ENCODE measurements at places on chromosomes 16 and 17.

DNA sequence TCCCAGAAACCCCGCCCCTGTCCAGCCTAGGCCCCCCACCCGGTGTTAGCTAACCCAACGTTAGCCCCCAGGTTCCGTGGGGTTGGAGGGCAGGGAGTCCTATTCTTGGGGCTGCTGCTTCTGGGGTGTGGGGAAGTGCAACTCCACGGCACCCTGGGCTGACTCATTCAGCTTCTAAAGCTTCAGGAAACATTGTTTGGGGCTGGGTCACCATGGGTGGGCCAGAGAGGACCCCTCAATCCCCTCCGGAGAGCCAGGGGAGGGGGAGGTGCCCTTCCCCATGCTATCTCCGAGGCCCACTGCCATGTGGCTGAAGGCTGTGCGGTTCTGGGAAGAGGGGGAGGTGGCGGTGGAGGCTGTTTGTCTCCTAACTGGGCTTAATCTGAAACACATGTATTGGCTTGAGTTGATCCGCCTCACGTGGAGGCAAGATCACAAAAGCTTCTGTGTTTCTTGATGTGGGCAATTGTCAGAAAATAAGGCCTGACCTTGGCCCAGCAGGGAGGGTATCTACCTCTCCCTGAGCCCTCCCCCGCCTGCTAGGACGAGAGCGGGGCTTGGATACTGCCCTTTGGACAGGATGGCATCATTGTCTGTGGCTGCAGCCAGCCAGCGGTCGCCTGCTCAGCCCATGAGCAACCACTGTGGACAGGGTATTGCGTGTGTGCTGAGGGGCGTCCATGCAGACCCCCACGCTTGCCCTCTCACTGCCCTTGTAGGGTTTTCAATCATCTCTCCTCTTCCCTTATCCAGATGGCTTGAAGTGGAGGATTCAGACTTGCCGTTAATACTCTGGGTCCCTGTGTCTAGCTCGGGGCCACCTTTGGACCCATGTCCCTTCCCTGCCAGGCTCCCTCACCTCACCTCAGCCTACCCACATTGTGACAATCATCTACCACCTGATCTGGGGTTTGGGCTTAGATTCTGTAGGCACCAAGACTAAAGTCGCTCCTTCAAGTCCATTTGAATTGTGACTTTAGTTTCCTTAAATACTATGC lies 1.3 kb downstream of the SERPINF1 start:
- peak; percentile 16 for DNase-seq

GRCh38 chr16:71436473-71436872 lies 5.4 kb downstream of the TLE7 start:
- no peak for DNase-seq

- DNase-seq = no peak
Observed at GRCh38 chr16:11315510-11315909, 29.7 kb upstream of the RMI2 start.

DNA sequence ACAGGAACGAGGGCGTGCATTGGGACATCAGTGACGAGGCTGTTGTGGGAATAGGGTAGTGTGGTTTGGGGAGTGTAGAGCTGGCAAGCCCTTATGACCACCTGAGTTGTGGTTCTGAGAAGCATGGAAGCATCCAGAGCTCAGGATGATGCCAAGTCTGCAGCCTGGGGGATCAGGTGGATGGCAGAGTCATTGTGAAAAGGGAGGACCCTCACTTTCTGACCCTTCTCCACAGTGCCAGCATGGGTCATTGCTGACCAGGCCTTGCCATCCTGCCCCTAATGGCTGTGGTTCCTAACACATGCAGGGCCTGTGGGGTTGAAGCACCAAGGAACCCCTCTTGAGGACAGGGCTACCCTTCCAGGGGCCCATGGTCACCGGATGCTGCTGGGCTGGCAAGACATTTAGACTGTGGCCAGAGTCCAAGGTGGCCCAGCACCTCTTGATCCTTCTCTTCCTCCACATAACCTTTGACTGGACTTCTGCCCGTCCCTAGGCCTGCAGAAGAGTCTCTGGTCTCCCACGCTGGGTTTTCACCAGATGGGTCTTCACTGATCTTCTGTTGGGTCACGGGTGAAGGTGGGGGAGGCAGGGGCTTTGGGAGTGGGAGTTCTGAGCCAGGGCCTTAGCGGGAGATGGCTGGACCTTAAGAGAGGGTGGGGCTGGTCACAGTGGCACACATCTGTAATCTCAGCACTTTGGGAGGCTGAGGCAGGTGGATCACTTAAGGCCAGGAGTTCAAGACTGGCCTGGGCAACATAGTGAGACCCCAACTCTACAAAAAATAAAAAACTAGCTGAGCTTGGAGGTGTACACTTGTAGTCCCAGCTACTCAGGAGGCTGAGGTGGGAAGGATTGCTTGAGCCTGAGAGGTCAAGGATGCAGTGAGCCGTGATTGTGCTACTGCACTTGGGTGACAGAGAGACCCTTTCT lies 2.0 kb upstream of the PLA2G15 start:
- DNase-seq = no peak

GRCh38 chr16:1300664-1301476 lies 8.6 kb upstream of the UBE2I start:
- peak; percentile 87 for DNase-seq

DNA sequence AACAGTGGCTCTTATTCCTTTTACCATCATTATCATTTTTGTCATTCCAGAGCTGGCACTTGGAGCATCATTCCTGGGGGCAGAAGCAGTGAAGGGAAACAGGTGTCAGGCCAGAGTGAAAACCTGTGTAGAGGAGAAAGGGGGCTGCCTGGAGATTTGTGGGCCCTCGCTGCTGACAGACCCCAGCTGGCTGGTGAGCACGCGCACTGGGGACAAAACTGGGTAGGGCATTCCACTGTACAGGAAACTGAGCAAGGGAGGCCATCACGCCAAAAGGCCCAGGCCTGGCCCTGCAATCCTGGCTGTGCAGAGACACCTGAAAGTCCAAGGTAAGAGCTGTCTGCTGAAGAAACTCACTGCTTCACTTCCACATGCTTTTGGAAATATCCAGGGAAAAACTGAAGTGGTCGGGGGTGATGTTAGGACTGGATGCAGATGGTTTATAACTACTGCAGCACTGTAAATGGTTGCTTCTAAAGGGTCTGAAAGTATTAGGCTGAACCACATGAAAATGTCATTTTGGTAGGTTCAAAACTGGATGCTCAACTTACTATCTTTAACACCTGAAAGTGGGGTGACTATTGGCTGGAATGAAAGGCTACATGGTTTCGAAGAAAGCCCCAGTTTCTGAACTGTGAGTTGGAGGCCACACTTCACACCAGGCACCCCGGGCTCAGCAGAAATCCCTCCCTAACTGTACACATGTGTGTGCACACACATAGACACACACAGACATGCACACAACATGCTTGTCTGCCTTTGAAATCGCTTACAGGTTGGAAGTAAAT lies 225.0 kb downstream of the C16orf78 start:
- DNase-seq = no peak

DNA sequence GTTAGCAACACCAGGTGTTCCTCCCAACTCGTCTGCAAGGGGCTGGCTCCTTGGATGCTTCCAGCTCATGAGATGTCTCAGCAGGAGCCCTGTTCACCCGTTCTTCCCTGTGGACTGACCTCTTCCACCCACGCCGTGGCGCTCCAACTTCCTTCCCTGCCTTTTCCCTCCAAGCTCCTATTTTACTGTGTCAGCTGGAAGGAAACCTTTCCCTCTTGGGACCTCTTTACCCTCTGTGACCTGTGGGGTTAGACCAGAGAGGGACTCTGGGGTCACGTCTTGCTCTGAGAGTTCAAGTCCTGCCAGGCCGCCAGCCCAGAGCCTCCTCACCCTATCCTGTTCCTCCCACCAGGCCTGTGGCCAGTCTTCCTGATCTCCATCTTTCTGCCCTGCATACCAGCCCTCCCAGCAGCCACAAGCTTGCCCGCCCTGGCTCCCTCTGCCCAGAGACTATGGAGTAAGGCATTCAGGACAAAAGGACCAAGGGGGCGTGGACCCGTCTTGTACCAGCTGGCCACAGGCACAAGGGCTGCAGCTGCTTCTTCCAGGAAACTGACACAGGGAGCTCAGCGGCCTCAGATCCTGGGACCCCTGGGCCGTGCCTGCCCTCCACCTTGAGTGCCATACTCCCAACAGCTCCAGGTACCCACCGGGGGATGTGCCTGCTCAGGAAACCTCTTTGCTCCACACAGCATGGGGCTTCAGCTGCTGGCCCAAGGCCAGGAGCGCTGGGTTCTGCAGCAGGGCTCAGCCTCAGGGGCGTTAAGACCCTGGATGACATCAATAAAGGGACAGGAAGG lies 3.0 kb downstream of the PAQR4 start:
- DNase-seq = no peak

GRCh38 chr17:30393911-30394867 lies 15.5 kb downstream of the CPD start:
- no peak for DNase-seq

DNA sequence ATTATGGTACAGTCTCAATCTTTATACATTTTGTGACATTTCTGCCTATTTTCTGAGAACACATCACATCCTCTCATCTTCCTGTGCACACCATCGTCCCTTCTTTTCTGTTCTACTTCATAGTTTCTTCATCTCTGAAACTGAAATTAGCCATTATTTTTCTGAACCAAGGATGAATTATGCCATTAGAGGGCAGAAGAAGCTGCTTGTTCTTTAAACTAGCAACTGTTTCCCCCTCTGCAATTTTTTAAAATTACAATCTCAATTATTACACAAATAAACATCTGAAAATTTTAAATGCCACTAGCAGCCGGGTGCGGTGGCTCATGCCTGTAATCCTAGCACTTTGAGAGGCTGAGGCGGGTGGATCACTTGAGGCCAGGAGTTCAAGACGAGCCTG lies 41.3 kb downstream of the RBBP6 start:
- DNase-seq = no peak

DNA sequence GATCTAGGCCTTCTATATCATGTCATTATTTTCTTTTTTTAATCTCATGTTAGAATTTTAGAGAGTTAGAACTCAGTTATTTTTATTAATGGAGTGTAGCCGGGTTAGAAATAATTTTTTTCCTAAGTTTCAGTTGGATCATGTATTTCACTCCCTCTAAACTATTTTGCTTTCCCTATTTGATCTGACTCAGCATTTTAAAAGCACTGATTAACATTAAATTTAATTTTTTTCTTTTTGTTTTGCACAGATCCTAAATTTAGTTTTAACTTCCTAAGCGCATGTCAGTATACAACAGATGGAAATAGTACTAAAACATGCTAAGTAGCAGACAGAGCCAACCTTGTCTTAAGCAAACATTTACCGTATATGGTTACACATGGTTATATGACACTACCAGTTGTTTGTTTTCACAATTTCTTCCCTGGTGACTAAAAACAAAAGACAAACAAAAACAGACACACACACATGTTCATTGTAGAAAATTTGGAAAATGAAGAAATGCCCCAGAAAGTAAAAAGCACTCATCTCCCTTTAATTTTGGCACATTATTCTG lies 33.6 kb upstream of the RAB11FIP4 start:
- no peak for DNase-seq

GRCh38 chr17:65604070-65604469 lies 42.6 kb upstream of the AXIN2 start:
- no peak for DNase-seq

- no peak for DNase-seq
Observed at GRCh38 chr17:34312080-34312479, 7.2 kb upstream of the CCL8 start.

- DNase-seq = no peak
Observed at GRCh38 chr16:3525951-3526350, 25.1 kb downstream of the CLUAP1 start.

- DNase-seq = no peak
Observed at GRCh38 chr17:50524838-50525237, 7.7 kb upstream of the EPN3 start.

GRCh38 chr17:73255671-73256181 lies 6.0 kb downstream of the CPSF4L start:
- peak; percentile 66 for DNase-seq

Measured in stimulated activated naive CD8-positive, alpha-beta T cell treated with anti-CD3 and anti-CD28 coated beads, Interleukin-15, Interleukin-2, amounts not matched to agents 100 U/mL and 50 U/mL, for 24 hours (primary cell).